ENCODE measurements at places on chromosomes 3 and 15. TPM values are rescaled to one million over a fixed set of nuclear protein-coding genes. Genes with fewer than 3 reads are reported as not detected.

DNA sequence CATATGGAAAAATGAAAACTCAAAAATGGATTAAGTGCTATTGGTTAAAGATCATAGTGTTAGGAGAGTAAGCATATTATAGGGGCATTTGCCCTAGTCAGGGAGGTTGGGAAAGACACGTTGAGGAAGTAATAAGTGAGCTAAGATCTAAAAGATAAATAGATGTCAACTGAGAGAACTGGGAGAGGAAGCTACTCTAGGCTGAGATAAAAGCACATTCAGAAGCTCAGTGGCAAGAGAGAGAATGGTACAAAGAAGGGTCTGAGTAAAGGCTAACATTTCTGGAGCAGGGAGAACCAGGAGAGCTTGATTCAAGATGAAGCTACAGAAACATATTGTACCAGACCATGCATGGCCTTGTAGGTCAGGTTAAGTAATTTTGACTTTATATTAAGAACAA lies 63.9 kb downstream of the TRPC1 start:
- DNase-seq: no peak
- no peaks in the 10 kb centered on the region for H3K36me3 ChIP-seq
- H3K4me1 ChIP-seq: no peaks in the 10 kb centered on the region
- no peak overlapping the region for H3K4me3 ChIP-seq

DNA sequence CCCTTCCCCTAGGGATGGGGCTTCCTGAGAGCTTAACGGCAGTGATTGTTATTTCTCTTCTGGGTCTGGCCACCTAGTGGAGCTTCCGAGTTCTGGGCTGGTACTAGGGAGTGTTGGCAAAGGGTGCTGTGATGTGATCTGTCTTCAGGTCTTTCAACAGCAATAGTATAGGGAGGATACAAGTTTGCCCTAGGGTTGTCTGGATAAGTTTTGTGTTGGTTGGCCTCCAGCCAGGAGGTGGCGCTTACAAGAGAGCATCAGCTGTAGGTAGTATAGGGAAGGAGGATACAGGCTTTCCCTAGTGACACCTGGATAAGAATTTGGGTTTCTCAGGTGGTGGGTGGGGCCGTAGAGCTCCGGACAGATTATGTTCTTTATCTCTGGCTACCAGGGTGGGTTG lies 19.2 kb upstream of the CPOX start:
- H3K4me3 ChIP-seq: no peak overlapping the region
- H3K36me3 ChIP-seq: no peaks in the 10 kb centered on the region
- no peak for DNase-seq
- no peaks in the 10 kb centered on the region for H3K27me3 ChIP-seq

The AADACL2 gene
- not detected for total RNA-seq

- H3K27ac ChIP-seq: no peak overlapping the region
- no peak for DNase-seq
- no peak overlapping the region for H3K4me3 ChIP-seq
- no peaks in the 10 kb centered on the region for H3K36me3 ChIP-seq
- no peaks in the 10 kb centered on the region for H3K4me1 ChIP-seq
Observed at GRCh38 chr3:48493203-48493501, 10.8 kb downstream of the SHISA5 start.

The DPP8 gene
- 51.4 TPM for total RNA-seq

The TEX55 gene
- not detected for total RNA-seq

GRCh38 chr3:101779822-101780381 lies 891 bp downstream of the NXPE3 start:
- peak overlapping the region; percentile 96 for H3K4me3 ChIP-seq
- H3K36me3 ChIP-seq: peaks cover 8% of the 10 kb centered on the region
- peak overlapping the region; percentile 92 for H3K27ac ChIP-seq

The RAB6B gene
- total RNA-seq: 3.3 TPM

GRCh38 chr3:120908030-120908794 lies at the start of gene STXBP5L:
Gene STXBP5L (plus strand): TSS chr3:120908205. CDS start chr3:120909579, 1,374 bp downstream.
- peaks cover 27% of the 10 kb centered on the region for H3K27me3 ChIP-seq
- DNase-seq: peak; percentile 68
- no peaks in the 10 kb centered on the region for H3K36me3 ChIP-seq
- no peak within 1 kb of the TSS for H3K27ac ChIP-seq
- peak within 1 kb of the TSS; percentile 31 for H3K4me3 ChIP-seq
- peaks cover 14% of the 10 kb centered on the region for H3K4me1 ChIP-seq

DNA sequence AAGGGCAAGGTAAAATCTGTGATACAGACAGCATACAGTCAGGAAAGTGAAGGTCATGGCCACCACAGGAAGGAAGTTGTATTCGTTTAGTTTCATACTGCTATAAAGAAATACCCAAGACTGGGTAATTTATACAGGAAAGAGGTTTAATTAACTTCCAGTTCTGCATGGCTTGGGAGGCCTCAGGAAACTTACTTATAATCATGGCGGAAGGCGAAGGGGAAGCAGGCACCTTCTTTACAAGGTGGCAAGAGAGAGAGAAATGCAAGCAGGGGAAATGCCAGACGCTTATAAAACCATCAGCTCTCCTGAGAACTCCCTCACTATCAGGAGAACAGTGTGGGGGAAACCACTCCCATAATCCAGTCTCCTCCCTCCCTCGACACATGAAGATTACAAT lies 353.7 kb upstream of the SEMA6D start:
- peaks cover 5% of the 10 kb centered on the region for H3K4me1 ChIP-seq
- H3K4me3 ChIP-seq: no peak overlapping the region
- no peaks in the 10 kb centered on the region for H3K27me3 ChIP-seq
- no peaks in the 10 kb centered on the region for H3K36me3 ChIP-seq

- no peak overlapping the region for H3K4me3 ChIP-seq
- no peak for DNase-seq
- H3K27me3 ChIP-seq: no peaks in the 10 kb centered on the region
- H3K4me1 ChIP-seq: no peaks in the 10 kb centered on the region
- no peaks in the 10 kb centered on the region for H3K36me3 ChIP-seq
Observed at GRCh38 chr3:30347679-30348216, 258.7 kb upstream of the TGFBR2 start.

The SERINC4 gene
- 0.18 TPM for total RNA-seq

DNA sequence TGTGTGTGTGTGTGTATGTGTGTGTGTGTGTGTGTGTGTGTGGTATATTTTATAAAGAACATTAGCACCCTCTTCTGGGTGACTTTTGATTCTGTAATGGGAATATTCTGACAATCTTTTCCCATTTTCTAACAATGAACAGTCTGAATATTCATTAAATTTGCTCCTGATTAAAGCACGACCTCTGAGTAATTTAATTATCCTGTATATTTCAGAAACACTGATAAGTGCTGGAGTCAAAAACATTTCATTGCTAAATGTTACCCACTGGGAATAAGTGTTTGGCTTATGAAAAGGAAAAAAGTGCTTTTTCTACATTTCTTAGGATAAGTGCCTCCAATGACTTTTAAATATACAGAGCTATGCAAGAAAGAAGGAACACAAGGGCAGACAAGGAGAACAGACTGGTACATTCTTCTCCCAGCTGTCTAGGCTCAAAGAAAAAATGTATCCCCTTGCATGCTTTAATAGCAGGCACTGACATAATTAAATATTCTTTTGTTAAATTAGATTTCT lies 32.3 kb upstream of the SYNPR start:
- no peak overlapping the region for H3K4me3 ChIP-seq
- no peak overlapping the region for H3K27ac ChIP-seq
- H3K4me1 ChIP-seq: no peaks in the 10 kb centered on the region
- no peak for DNase-seq
- H3K27me3 ChIP-seq: peaks cover under 1% of the 10 kb centered on the region

The BFSP2 gene
- total RNA-seq: not detected

- no peaks in the 10 kb centered on the region for H3K4me1 ChIP-seq
- no peak for DNase-seq
- H3K27me3 ChIP-seq: no peaks in the 10 kb centered on the region
- H3K36me3 ChIP-seq: no peaks in the 10 kb centered on the region
- no peak overlapping the region for H3K27ac ChIP-seq
- no peak overlapping the region for H3K4me3 ChIP-seq
Observed at GRCh38 chr3:135622656-135623055, 342.9 kb upstream of the PPP2R3A start.

The GRK7 gene
- 0.06 TPM for total RNA-seq

GRCh38 chr3:141455603-141456300 lies 31.1 kb upstream of the RASA2 start:
- H3K27ac ChIP-seq: peak overlapping the region; percentile 37
- no peaks in the 10 kb centered on the region for H3K27me3 ChIP-seq
- H3K4me1 ChIP-seq: no peaks in the 10 kb centered on the region
- H3K36me3 ChIP-seq: no peaks in the 10 kb centered on the region

DNA sequence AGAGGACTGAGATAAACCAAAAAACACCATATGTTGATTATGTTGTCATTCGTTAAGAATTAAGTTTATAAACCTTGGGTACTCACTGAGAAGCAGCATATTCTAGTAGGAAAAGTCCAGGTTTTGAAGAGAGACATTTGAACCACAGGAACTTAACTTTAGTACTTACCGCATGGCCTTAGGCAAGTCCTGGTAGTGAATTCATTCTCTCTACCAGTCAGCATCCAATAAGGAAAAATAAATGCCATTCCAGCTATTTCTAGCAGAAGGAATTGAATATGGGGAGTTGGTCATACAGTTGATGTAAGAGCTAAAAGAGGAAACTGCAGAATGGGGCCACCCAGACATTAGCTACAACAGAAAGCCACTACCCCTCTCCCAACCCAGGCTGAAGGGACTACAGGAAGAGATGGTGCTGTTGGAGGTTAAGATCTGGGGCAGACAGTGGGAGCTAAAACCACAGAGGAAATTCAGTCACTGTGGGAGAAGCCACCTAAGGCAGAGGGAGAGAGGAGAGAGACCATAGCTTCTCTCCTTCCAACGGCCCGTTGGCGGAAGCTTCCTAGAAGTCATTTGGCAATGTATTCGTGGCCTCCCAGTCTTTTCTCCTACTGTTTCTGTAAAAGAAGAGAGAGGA lies 133.8 kb upstream of the RARB start:
- no peaks in the 10 kb centered on the region for H3K27me3 ChIP-seq
- H3K27ac ChIP-seq: no peak overlapping the region
- no peaks in the 10 kb centered on the region for H3K36me3 ChIP-seq
- no peak overlapping the region for H3K4me3 ChIP-seq
- DNase-seq: no peak

The FSIP1 gene
- total RNA-seq: 2.2 TPM

- peaks cover 3% of the 10 kb centered on the region for H3K4me1 ChIP-seq
- no peaks in the 10 kb centered on the region for H3K27me3 ChIP-seq
- H3K36me3 ChIP-seq: no peaks in the 10 kb centered on the region
- no peak overlapping the region for H3K27ac ChIP-seq
- no peak overlapping the region for H3K4me3 ChIP-seq
- DNase-seq: no peak
Observed at GRCh38 chr15:58214591-58215340, 76.6 kb downstream of the AQP9 start.

DNA sequence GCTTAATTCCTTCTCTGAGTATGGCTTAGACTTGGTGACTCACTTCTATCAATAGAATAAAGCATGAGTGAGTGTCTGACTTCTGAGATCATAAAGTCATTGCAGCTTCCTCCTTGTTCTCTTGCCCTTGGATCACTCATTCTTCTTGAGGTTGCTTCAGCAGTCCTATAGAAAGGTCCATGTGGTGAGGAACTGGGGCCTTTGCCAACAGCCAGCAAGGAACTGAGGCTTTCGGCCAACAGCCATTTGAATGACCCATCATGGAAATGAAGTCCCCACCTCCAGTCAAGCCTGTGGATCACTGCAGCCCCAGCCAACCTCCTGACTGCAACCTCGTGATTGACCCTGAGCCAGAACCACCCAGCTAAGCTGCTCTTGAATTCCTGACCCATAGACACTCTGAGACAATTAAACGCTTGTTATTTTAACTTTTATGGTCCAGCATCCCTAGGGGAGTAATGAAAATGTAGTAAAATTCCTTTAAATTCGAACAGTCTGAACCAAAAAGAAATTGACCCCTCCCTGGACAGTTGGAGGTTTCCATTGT lies 84.5 kb downstream of the WDR76 start:
- no peaks in the 10 kb centered on the region for H3K27me3 ChIP-seq
- no peaks in the 10 kb centered on the region for H3K36me3 ChIP-seq
- peak overlapping the region; percentile 71 for H3K27ac ChIP-seq
- H3K4me3 ChIP-seq: no peak overlapping the region
- DNase-seq: no peak

The PAQR9 gene
- not detected for total RNA-seq

- no peaks in the 10 kb centered on the region for H3K27me3 ChIP-seq
- no peaks in the 10 kb centered on the region for H3K36me3 ChIP-seq
- no peaks in the 10 kb centered on the region for H3K4me1 ChIP-seq
- no peak for DNase-seq
Observed at GRCh38 chr3:180523040-180523439, 78.9 kb upstream of the TTC14 start.

DNA sequence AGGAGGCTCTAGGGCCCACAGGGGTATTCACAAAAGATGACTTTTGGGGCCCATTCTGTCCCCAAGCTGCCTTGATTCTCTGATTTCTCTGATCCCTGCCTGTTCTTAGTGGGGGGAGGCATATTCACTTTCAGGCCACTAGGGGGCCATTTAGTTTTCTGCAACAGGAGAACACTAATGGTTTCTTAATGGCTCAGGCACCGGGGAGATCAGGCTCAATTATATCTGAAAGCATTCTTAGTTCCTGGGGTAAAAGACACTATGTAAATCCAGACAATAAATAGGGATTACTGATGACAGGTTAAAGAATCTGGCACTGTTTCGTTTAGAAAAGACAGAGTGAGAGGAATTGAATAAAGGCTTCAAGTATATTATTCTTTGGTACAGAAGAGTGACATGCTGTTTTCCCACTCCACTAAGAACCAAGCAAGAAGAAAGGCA lies 2.5 kb upstream of the INAFM2 start:
- no peaks in the 10 kb centered on the region for H3K36me3 ChIP-seq
- no peaks in the 10 kb centered on the region for H3K27me3 ChIP-seq
- no peak overlapping the region for H3K27ac ChIP-seq
- no peak overlapping the region for H3K4me3 ChIP-seq
- peaks cover 10% of the 10 kb centered on the region for H3K4me1 ChIP-seq
- peak; percentile 80 for DNase-seq

The RGMA gene
- total RNA-seq: 6.6 TPM

DNA sequence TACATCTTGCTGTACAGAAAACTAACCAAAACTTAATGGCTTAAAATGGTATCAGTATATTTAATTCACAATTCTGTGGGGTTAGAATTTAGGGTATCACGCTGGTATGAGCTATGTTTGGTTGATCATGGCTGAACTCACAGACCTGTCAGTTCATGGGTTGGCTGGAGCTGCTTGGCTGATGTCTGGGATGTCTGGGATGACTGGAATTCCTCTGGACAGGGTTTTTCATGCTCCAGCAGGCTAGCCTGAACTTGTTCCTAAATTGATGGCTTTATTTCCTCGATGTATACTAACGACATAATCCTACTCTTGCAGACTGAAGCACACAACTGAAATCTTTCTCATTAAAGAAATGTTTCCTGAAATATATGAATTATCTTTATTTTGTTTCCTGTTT lies 338.9 kb upstream of the GBE1 start:
- no peaks in the 10 kb centered on the region for H3K4me1 ChIP-seq
- no peak overlapping the region for H3K27ac ChIP-seq
- H3K27me3 ChIP-seq: no peaks in the 10 kb centered on the region

GRCh38 chr3:188150982-188151381 lies 3.0 kb upstream of the LPP start:
- no peaks in the 10 kb centered on the region for H3K36me3 ChIP-seq
- H3K4me3 ChIP-seq: no peak overlapping the region
- DNase-seq: no peak
- H3K27ac ChIP-seq: no peak overlapping the region
- H3K27me3 ChIP-seq: peaks cover 5% of the 10 kb centered on the region

GRCh38 chr3:46324036-46324435 lies 29.9 kb upstream of the CCR2 start:
- peaks cover 9% of the 10 kb centered on the region for H3K27me3 ChIP-seq
- H3K4me1 ChIP-seq: no peaks in the 10 kb centered on the region

- no peak for DNase-seq
- no peaks in the 10 kb centered on the region for H3K4me1 ChIP-seq
- H3K4me3 ChIP-seq: no peak overlapping the region
- H3K36me3 ChIP-seq: no peaks in the 10 kb centered on the region
- H3K27me3 ChIP-seq: no peaks in the 10 kb centered on the region
- H3K27ac ChIP-seq: no peak overlapping the region
Observed at GRCh38 chr3:174403831-174404230, 455.3 kb upstream of the NAALADL2 start.
